ENCODE measurements at places on chromosomes 5 and 9. TPM values are rescaled to one million over a fixed set of nuclear protein-coding genes. Genes with fewer than 3 reads are reported as not detected.

Gene LAMC3
- total RNA-seq = 1.0 TPM

Gene WNT8A
- not detected for total RNA-seq

Gene VLDLR
- 11.9 TPM for total RNA-seq

Gene SOWAHA
- not detected for total RNA-seq

Gene SH3TC2
- total RNA-seq = not detected

Gene ITK
- total RNA-seq = 203 TPM

Gene LCN1
- not detected for total RNA-seq

Gene ST8SIA4
- 21.2 TPM for total RNA-seq

Gene AFAP1L1
- 0.07 TPM for total RNA-seq

Gene TTC23L
- 0.25 TPM for total RNA-seq

Gene NEURL1B
- 0.23 TPM for total RNA-seq

Gene ADAMTSL2
- total RNA-seq = 1.2 TPM

Gene ACTBL2
- not detected for total RNA-seq

Gene SPINK1
- not detected for total RNA-seq

Gene PCDHA8
- total RNA-seq = not detected

Gene EPB41L4B
- not detected for total RNA-seq

Gene PMPCA
- 110 TPM for total RNA-seq
